ENCODE measurements at places on chromosomes 16 and 17.

- no peak for DNase-seq
These were observed 5.1 kb downstream of the CDR2 start for GRCh38 chr16:22369221-22369811.

DNA sequence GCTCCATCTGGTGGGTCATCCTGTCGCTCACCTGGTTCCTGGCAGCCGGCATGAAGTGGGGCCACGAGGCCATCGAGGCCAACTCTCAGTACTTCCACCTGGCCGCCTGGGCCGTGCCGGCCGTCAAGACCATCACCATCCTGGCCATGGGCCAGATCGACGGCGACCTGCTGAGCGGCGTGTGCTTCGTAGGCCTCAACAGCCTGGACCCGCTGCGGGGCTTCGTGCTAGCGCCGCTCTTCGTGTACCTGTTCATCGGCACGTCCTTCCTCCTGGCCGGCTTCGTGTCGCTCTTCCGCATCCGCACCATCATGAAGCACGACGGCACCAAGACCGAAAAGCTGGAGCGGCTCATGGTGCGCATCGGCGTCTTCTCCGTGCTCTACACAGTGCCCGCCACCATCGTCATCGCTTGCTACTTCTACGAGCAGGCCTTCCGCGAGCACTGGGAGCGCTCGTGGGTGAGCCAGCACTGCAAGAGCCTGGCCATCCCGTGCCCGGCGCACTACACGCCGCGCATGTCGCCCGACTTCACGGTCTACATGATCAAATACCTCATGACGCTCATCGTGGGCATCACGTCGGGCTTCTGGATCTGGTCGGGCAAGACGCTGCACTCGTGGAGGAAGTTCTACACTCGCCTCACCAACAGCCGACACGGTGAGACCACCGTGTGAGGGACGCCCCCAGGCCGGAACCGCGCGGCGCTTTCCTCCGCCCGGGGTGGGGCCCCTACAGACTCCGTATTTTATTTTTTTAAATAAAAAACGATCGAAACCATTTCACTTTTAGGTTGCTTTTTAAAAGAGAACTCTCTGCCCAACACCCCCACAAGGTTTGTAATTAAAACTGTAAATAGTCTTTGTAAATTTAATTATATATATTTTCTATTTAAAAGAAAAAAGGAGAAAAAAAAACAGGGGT, 1.7 kb downstream of the FZD2 start:
- DNase-seq, result no peak

GRCh38 chr16:72797621-72798020, 250.3 kb downstream of the ZFHX3 start:
- DNase-seq, result no peak

GRCh38 chr16:10368969-10369551, 16.8 kb upstream of the ATF7IP2 start:
- no peak for DNase-seq

GRCh38 chr16:30949650-30950515, 1.0 kb downstream of the ORAI3 start:
- DNase-seq, result no peak

GRCh38 chr16:48558371-48558841, 51.6 kb downstream of the N4BP1 start:
- no peak for DNase-seq

- no peak for DNase-seq
These were observed 10.4 kb downstream of the CDIPT start for GRCh38 chr16:29852654-29853053.

- DNase-seq, result no peak
These were observed 13.6 kb downstream of the SMG6 start for GRCh38 chr17:2289878-2290478.

GRCh38 chr17:34990921-34991365, 10.6 kb downstream of the LIG3 start:
- no peak for DNase-seq

DNA sequence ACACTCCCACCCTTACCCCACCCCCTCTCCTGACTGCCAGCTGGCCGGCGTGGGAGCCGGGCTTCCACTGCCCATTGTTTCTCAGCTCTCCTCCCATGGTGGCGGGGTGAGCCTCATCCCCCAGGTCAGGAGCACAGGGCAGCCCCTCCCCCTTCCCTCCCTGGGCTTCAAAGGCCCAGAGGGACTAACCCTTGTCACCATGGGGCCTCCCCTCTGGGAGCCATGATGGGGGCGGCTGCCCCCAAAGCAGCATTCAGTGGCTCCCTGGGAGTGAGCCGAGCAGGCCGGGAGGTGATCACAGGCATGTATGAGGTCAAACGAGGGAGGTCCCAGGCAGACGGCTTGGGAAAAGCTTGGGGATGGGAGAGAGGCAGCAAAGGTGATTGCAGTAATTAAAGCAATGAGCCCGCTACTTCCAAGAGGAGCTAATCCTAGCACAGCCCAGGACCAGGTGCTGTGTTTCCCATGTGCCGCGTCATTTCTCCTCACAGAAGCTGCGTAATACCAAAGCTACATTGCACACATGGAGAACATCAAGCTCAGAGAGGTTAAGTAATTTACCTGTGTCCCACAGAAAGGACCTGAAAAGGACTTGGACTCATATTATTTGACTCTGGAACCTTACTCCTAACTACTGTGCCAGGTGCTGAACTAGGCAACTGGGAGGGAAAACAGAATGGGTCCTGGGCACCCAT, 24.5 kb downstream of the CDK5RAP3 start:
- no peak for DNase-seq

GRCh38 chr17:82412535-82413520, 5.3 kb upstream of the HEXD start:
- DNase-seq, result no peak

DNA sequence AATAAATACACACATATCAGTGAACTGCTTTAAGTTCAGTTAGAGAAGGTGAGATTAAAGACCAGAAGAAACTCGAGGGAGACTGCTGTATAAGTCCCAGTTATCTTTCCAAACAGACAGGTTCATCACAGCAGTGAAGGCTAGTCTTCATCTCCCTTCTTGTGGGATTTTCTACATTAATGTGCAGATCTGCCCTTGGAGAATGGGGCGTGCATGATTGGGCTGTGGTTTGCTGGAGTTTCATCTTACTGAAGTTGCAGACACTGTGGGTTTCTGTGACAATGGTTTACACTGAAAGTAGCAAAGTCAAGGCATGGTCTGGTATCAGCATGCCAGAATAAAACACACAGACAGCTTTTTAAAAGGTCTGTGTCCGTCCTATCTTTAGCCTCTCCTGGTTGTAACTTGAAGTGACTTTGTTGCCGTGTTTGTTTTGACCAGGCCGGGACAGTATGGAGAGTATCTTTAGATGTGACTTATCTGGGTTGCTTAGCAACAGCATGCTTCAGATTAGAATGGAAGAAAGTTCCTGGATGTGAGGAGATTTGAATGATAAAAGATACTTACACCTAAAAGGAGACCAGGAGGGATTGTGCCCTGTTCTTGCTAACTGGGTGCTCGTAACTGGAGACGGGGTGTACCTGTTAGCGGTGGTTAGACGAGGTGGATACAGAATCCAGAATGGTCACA, 16.1 kb downstream of the NAA60 start:
- DNase-seq, result no peak

- DNase-seq, result no peak
These were observed 394.5 kb downstream of the GRIN2A start for GRCh38 chr16:9787717-9788116.

- DNase-seq, result no peak
These were observed 10.7 kb downstream of the TACO1 start for GRCh38 chr17:63611354-63611753.

DNA sequence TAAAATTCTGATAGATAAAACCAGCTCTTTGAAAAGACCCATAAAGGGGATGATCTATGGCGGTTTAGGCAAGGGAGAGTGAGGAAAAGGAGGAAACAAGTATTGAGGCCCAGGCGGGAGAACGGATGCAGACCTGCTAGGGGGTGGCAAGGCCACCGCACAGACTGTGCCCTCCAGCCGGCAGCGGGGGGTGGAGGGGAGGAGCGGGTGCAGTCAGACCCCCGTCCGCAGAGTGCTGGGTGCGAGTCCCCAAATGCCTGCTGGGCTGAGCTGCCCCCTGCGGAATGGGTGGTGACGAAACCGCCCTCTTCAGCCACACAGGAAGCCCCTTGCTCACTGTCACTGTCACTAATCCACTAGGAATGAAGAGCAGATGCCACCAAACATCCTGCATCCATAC, 46.0 kb downstream of the LMF1 start:
- no peak for DNase-seq

- no peak for DNase-seq
These were observed 2.2 kb downstream of the GJC1 start for GRCh38 chr17:44827863-44828262.

DNA sequence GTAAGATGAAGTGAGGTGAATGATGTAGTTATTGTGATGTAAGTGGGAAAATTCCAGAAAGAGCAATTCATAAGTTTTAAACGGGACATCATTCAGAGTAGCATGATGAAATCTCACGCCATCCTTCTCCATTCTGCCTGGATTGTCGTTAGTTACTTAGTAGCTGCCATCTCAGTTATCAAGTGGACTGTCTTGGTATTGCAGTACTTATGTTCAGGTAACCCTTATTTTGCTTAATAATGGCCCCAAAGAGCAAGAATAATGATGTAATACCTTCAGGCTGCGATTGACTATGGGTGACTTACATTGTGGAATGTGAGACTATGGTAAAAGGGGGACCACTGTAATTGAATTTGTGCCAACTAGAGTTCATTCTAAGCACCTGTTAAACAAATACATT, 234.1 kb upstream of the TOM1L1 start:
- no peak for DNase-seq

DNA sequence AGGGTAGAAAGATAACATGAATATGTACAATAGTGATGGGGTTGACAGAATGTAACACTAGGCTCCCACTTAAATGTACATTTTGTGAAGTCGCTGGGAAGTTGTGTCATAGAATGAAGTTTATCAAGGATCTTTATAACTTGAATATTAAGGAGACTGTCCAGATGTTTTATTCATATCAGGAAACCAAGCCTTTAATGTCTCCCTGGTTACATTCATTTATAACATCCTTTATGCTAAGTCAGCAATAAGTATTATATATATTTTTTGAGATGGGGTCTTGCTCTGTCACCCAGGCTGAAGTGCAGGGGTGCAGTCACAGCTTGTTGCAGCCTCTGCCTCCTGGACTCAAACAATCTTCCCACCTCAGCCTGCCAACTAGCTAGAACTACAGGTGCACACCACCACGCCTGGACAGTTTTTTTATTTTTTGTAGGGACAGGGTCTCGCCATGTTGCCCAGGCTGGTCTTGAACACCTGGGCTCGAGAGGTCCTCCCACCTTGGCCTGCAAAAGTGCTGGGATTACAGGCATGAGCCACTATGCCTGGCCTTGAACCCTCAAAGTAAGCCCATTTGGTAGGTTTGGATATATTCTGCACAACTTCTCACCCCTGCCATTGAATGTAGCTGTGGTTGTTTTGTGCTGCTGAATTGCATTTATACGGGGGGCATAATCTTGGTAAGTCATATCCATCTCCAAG, 14.1 kb downstream of the CLTC start:
- DNase-seq, result no peak

DNA sequence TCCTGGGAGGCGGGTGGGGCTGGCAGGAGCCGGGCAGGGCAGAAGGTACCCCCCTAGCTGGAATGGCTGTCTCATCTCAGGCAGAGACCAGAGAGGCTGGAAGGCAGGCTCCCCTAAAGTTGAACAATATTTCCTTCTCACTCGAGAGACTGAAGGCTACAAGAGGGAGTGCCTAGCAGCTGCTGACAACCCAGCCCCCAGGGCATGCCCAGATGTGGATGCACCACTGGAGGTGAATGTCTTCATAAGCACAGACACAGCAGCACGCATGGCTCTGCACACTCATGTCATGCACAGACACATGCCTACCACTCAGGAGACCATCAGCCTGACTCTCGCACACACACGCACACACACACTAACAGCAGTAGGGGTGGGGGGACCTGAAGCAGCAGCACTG, 179.0 kb downstream of the CCT6B start:
- no peak for DNase-seq

DNA sequence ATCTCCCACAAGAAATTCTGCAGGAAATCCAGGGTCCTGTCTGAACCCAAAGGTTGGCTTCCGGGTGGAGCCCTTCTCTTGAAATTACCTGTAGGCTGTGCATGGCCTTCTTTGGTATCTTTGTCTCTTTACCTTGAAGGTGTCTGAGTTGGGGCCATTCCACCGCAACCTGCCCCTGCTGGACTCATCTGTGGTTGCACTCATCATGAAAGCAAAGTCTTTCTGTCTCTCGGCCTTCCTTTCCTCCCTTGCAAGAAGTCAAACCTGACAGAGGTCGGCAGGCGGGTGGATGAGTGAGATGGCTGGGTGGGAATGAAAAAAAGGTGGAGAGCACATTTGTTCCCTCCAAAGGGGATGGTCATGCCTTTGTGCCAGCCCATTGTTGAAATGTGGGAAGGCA, 25.1 kb downstream of the SALL1 start:
- no peak for DNase-seq

DNA sequence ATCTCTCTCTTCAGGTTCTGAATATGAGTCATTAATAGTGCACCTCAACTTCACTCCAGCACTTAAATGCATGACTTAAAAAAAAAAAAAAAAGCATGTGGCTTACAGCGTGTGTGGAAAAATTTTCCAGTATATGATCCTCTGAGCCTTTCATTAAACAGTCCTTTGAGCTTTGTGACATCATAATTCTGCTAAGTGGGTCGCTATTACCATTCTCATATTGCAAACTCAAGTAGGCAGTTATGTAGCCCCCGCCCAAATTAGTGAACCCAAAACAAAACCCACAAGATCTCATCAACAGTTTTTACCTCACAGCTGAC, 672 bp downstream of the CMTR2 start:
- no peak for DNase-seq

GRCh38 chr16:59198487-59198886, 464.4 kb upstream of the GOT2 start:
- no peak for DNase-seq

Data from right renal cortex interstitium (tissue), 3 donors.